ENCODE measurements at places on chromosomes 11 and 22. TPM values are rescaled to one million over a fixed set of nuclear protein-coding genes. Genes with fewer than 3 reads are reported as not detected.

DNA sequence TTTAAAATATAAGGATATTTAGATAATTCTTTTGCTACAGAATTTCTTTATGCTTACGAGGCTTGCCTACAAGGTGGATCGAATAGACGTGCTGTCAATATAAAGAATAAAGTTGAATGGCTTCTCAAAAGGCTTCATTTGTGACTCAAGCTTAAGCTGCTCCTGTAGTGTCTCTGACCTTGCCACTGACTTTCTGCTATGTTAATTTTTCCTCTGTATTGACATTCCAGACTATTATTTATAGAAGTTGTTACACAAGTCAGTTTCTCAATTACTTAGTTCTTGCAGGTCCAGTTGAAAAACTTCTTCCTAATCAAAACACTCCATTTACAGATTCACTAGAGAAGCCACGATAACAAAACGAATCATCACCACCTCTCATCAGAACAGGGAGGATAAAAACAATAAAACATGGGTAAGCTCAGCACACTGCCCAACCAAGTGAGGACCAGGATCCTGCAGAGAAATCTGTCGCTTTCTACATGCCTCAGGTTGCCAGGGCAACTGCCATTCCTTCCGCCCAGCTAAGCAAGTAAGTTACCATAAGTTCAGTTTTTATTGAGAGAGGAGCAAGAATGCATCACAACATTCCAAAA is 39.0 kb upstream of the CHKA start:
- no peak overlapping the region for H3K4me3 ChIP-seq
- H3K27me3 ChIP-seq: no peaks in the 10 kb centered on the region
- H3K36me3 ChIP-seq: no peaks in the 10 kb centered on the region
- no peaks in the 10 kb centered on the region for H3K4me1 ChIP-seq

DNA sequence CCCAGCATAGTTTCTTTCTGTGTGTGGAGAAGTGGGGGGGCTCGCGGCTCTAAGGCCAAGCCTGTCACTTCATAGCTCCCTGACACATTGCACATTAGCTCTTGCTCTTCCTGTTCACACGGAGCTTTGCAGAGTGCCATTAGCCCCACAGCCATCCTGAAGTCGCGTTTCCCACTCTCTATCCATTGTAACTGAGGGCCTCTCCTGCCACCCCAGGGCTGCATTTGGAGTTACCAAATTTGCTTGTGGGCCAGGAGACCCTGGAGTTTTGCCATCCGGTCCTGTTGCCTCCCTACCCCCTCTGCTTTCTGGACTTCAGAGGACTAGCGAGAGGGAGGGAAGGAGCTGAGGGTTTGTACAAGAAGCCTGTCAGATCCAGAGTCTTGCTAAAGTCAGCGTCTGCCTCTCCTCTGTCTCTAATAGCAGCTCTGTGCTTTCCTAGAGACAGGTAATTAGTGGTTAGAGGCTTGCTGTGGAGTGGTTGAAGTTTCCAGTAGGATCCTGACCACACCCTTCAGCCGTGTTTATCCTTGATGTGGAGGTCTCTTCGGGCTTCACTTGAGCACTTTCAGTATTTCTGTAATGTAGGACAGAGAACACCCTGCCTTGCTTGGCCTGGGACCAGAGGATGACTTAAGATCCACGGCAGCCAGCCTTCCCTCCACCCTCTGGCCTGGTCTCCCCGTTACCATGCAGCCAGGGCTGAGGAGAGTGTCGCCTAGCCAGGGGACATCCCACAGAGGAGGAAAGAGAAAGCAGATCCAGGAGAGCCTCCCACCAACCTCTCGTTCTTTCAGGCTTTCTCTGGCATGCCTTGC is 14.1 kb downstream of the DCPS start:
- H3K36me3 ChIP-seq: peaks cover 12% of the 10 kb centered on the region
- H3K4me3 ChIP-seq: peak overlapping the region; percentile 1
- H3K27ac ChIP-seq: peak overlapping the region; percentile 64

- H3K36me3 ChIP-seq: no peaks in the 10 kb centered on the region
- no peak overlapping the region for H3K27ac ChIP-seq
- H3K4me3 ChIP-seq: no peak overlapping the region
- H3K4me1 ChIP-seq: no peaks in the 10 kb centered on the region
- DNase-seq: no peak
Observed at GRCh38 chr11:90757849-90758494, 535.1 kb upstream of the CHORDC1 start.

GRCh38 chr22:43216738-43217137 is 29.8 kb upstream of the TTLL12 start:
- no peak overlapping the region for H3K4me3 ChIP-seq
- H3K27me3 ChIP-seq: no peaks in the 10 kb centered on the region
- no peak overlapping the region for H3K27ac ChIP-seq
- no peaks in the 10 kb centered on the region for H3K36me3 ChIP-seq

Gene OPCML
- total RNA-seq: 1.0 TPM
